ENCODE measurements at places on chromosomes 4 and X.

GRCh38 chrX:42399632-42400024, 378.3 kb downstream of the PPP1R2C start:
- H3K4me3 ChIP-seq, result no peak overlapping the region
- no peak overlapping the region for H3K27ac ChIP-seq
- H3K4me1 ChIP-seq, result no peaks in the 10 kb centered on the region
- no peaks in the 10 kb centered on the region for H3K27me3 ChIP-seq
- H3K36me3 ChIP-seq, result no peaks in the 10 kb centered on the region
- DNase-seq, result no peak

DNA sequence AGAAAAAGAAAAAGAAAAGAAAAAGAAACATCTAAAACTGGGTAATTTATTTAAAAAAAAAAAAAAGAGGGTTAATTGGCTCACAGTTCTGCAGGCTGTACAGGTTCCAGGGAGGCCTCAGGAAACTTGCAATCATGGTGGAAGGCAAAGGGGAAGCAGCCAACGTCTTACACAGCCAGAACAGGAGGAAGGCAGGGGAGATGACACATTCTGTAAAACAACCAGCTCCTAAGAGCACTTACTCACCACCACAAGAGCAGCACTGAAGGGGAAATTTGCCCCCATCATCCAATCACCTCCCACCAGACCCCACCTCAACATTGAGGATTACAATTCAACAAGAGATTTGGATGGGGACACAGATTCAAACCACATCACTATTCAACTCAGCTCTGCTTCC, 36.8 kb upstream of the TMEM184C start:
- DNase-seq, result no peak
- H3K4me3 ChIP-seq, result no peak overlapping the region
- H3K27ac ChIP-seq, result no peak overlapping the region
- H3K36me3 ChIP-seq, result no peaks in the 10 kb centered on the region

- no peaks in the 10 kb centered on the region for H3K27me3 ChIP-seq
- H3K4me1 ChIP-seq, result peaks cover 8% of the 10 kb centered on the region
- no peaks in the 10 kb centered on the region for H3K36me3 ChIP-seq
- H3K4me3 ChIP-seq, result no peak overlapping the region
Measured at GRCh38 chr4:138702190-138702824, 313.3 kb upstream of the NOCT start.

- no peaks in the 10 kb centered on the region for H3K27me3 ChIP-seq
- H3K4me1 ChIP-seq, result no peaks in the 10 kb centered on the region
- H3K4me3 ChIP-seq, result no peak overlapping the region
- H3K36me3 ChIP-seq, result peaks cover 17% of the 10 kb centered on the region
- DNase-seq, result no peak
- H3K27ac ChIP-seq, result no peak overlapping the region
Measured at GRCh38 chrX:7904562-7904961, 22.7 kb downstream of the PNPLA4 start.
